WTC11 (cell line): ENCODE measurements at places on chromosomes 5 and 9.

DNA sequence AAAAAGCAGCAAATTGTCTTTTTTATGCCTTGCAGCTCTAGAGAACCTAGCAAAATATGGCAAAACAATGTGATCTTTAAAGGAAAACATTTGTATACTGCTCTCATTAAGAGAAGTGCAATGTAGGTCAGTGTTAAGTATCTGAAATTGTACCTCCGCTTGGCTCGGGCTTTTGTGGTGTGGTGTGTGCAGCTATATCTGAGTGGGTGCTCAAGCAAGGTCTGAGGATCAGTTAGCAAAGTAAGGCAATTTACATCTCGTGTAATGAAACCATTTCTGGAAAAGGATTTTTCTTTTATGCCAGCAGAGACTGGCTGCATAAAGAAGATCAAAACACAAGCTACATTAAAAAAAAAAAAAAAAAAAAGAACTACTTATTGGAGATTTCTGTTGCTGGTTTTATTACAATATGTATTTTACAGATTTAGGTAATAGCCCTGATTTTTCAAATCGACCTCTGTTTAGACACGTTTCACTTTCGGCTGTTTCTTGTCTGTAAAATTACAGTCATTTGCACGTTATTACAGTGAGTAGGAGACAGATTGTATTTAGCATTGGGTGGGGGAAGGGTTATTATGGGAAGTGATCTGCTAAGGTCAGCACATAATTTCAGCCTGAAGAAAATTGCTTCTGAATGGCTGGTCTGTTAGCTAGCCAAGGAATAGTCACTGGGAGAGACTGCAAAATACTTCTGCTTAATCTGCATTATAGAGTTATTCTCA, 7.9 kb upstream of the ZNF608 start:
- peak overlapping the region; percentile 58 for H3K27ac ChIP-seq
- no peaks in the 10 kb centered on the region for H3K27me3 ChIP-seq
- no peak for DNase-seq
- H3K4me3 ChIP-seq, result no peak overlapping the region; the same call in 1 of the 2 replicates
- peaks cover 58% of the 10 kb centered on the region for H3K4me1 ChIP-seq

DNA sequence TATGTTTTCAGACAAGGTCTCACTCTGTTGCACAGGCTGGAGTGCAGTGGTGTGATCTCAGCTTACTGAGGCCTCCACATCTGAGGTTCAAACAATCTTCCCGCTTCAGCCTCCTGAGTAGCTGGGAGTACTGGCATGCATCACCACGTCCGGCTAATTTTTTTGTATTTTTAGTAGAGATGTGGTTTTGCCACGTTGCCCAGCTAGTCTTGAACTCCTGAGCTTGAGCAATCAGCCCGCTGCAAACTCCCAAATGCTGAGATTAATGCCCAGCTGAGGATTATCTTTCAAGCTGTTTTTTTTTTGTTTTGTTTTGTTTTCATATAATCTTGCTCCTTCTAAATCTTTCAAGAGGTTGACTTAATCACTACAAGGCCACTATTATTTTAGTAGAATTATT, 47.3 kb upstream of the SLC28A3 start:
- H3K27ac ChIP-seq, result no peak overlapping the region
- no peak overlapping the region for H3K4me3 ChIP-seq
- H3K4me1 ChIP-seq, result peaks cover 8% of the 10 kb centered on the region
- H3K36me3 ChIP-seq, result no peaks in the 10 kb centered on the region
- DNase-seq, result no peak
- no peaks in the 10 kb centered on the region for H3K27me3 ChIP-seq

DNA sequence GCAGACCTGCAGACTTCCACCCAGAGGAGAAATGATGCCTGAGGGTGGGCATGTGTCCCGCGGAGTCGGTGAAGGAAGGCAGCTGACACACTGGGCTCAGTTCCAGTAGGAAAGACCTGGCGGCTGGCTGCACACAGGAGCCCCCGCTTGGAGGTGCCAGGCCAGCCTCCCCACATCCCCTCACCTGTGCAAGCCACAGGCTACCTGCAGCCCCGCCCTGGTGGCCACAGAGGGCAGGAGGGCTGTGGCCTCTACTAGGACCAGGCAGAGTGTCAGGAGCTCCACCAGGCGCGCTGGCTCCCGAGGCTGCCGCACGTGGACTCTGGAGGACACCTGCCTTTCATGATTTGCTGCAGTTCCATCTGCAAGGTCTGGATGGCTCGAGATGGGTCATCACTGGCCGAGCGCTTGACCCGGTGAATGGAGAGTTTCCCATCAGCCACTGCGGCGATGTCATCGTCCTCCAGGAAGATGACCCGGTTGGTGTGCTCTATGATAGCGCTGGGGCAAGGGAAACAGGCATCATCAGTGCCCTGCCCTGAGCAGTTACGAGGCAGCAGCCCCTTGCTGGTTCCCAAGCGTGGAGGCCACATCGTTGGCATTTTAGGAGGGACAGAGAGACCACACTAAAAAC, 26.7 kb upstream of the MAPK9 start:
- no peak for DNase-seq
- peaks cover 78% of the 10 kb centered on the region for H3K36me3 ChIP-seq
- no peak overlapping the region for H3K4me3 ChIP-seq
- H3K27ac ChIP-seq, result no peak overlapping the region
- peaks cover 27% of the 10 kb centered on the region for H3K4me1 ChIP-seq

GRCh38 chr9:85278769-85279168, 463.0 kb downstream of the AGTPBP1 start:
- DNase-seq, result no peak
- peaks cover 12% of the 10 kb centered on the region for H3K36me3 ChIP-seq
- H3K4me3 ChIP-seq, result no peak overlapping the region
- peaks cover 98% of the 10 kb centered on the region for H3K27me3 ChIP-seq

DNA sequence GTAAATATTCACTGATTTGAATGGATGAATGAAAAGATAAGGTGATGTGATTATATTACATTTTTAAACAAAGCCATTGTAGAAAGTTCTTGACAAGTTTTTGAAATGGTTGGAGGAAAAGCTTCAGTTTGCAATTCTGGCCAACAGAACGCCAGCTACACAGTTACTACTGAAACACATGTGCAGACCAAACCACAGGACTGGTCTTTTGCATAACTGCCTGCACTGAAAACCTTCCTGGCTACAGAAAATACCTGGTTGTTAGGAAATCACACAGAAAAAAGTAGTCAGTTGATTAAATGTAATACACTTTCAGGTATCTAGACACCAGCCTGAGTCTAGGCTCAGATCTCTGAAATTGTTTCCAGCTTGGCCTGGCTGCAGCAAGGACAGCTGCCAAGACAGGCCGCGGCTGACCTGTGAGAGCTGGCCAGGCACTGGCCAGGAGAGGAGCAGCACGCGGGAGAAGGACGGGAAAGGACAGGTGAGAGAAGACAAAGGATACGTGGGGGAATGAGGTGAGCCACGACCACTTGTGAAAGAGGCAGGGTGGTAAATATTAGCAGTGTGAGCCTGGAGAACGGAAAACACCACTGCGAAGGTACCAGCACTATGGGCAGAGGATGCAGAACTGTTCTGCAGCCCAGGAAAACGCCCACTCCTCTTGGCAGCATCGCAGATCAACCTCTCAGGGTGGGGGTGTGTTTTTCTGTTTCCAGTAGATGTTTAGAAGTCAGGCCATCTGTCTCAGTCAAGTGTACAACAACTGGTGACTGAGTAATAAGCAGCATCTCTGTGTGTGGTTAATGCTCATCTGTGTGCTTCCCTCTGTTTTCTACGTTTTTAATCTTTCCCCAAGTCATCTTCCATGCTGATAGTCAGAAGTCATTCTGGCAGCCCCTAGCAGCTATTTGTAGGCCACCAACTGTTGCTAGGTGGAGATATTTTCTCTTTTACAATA, 137.4 kb downstream of the SCAMP1 start:
- no peaks in the 10 kb centered on the region for H3K27me3 ChIP-seq
- H3K4me3 ChIP-seq, result no peak overlapping the region
- no peaks in the 10 kb centered on the region for H3K36me3 ChIP-seq
- peak overlapping the region; percentile 75 for H3K27ac ChIP-seq

DNA sequence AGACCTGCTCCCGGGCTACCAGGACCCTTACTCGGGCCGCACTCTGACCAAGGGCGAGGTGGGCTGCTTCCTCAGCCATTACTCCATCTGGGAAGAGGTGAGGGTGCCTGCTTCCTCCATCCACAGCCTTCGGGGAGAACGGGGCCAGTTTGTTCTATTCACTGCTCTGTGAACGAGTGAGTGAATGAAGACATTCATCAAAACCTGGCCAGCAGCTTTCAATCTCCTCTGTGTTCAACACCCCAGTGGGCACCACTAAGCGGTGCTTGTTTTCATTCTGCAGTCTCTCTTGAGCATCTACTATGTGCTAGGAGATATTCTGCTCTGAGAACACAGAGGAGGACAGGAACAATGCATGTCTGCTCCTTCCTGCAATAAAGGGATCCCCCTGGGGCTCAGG, 10.6 kb downstream of the CERCAM start:
- DNase-seq, result no peak
- no peaks in the 10 kb centered on the region for H3K36me3 ChIP-seq
- no peak overlapping the region for H3K4me3 ChIP-seq
- H3K27ac ChIP-seq, result no peak overlapping the region

GRCh38 chr5:161001604-161002003, 149.6 kb upstream of the ATP10B start:
- no peak for DNase-seq
- H3K36me3 ChIP-seq, result peaks cover 3% of the 10 kb centered on the region
- H3K27me3 ChIP-seq, result no peaks in the 10 kb centered on the region
- no peaks in the 10 kb centered on the region for H3K4me1 ChIP-seq
- no peak overlapping the region for H3K27ac ChIP-seq
- H3K4me3 ChIP-seq, result no peak overlapping the region

GRCh38 chr9:92047500-92047899, 67.7 kb downstream of the SPTLC1 start:
- H3K36me3 ChIP-seq, result peaks cover 47% of the 10 kb centered on the region
- no peaks in the 10 kb centered on the region for H3K27me3 ChIP-seq
- H3K4me1 ChIP-seq, result peaks cover 38% of the 10 kb centered on the region
- H3K27ac ChIP-seq, result no peak overlapping the region

DNA sequence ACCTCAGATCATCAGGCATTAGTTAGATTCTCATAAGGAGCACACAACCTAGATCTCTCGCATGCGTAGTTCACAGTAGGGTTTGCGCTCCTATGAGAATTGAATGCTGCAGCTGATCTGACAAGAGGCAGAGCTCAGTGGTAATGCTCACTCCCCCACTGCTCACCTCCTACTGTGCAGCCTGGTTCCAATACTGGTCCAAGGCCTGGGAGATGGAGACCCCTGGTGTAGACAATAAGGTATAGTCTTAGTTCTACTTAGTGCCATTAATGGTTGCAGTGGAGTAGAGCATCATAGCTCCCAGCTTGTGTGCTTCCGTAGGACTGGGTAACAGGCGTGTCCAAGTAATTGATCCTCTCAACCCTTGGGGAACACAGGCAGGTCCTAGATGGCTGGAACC, 70.4 kb upstream of the ANKRD55 start:
- H3K4me3 ChIP-seq, result no peak overlapping the region
- DNase-seq, result no peak
- no peak overlapping the region for H3K27ac ChIP-seq
- H3K36me3 ChIP-seq, result peaks cover 14% of the 10 kb centered on the region
- no peaks in the 10 kb centered on the region; the same call in 1 of the 2 replicates for H3K27me3 ChIP-seq

DNA sequence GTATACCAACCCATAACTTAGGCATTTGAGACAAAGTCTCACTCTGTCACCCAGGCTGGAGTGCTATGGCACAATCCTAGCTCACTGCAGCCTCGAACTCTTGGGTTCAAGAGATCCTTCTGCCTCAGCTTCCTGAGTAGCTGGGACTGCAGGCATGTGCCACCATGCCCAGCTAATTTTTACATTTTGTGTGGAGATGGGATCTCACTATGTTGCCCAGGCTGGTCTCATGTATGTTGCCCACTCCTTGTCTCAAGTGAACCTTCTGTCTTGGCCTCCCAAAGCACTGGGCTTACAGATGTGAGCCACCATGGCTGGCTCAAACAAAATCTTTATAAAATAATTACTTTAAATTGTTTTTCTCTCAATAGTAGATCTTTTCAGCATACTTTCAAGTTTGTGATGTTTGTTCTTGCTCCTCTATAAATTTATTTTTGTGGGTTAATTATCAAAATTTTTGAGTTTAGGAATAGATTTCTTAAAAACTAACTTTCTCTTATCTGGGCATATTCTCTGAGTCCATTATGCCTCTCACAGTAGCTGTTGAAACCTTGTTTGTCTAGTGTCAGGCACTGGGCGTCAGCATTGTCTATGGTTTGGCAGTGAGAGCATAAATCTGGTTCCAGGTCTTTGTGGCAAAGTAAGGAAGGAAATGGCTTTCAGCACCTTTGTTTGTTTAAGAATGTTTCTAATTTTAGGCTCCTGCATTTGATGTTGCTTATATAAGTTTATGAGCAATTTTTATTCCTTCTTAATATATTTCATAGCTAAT, 38.7 kb downstream of the NLN start:
- H3K36me3 ChIP-seq, result peaks cover 37% of the 10 kb centered on the region
- DNase-seq, result no peak
- no peak overlapping the region for H3K4me3 ChIP-seq
- H3K4me1 ChIP-seq, result no peaks in the 10 kb centered on the region
- H3K27ac ChIP-seq, result no peak overlapping the region
- H3K27me3 ChIP-seq, result no peaks in the 10 kb centered on the region

- no peaks in the 10 kb centered on the region; the same call in 1 of the 2 replicates for H3K4me1 ChIP-seq
- H3K27ac ChIP-seq, result no peak overlapping the region
- no peaks in the 10 kb centered on the region for H3K27me3 ChIP-seq
- DNase-seq, result no peak
Measured at GRCh38 chr5:51691538-51692079, 308.4 kb downstream of the ISL1 start.

- H3K27me3 ChIP-seq, result no peaks in the 10 kb centered on the region
- H3K4me3 ChIP-seq, result no peak overlapping the region
- no peaks in the 10 kb centered on the region for H3K4me1 ChIP-seq
- H3K36me3 ChIP-seq, result peaks cover 62% of the 10 kb centered on the region
- no peak for DNase-seq
- no peak overlapping the region for H3K27ac ChIP-seq
Measured at GRCh38 chr9:100286257-100286656, 66.5 kb downstream of the TEX10 start.

DNA sequence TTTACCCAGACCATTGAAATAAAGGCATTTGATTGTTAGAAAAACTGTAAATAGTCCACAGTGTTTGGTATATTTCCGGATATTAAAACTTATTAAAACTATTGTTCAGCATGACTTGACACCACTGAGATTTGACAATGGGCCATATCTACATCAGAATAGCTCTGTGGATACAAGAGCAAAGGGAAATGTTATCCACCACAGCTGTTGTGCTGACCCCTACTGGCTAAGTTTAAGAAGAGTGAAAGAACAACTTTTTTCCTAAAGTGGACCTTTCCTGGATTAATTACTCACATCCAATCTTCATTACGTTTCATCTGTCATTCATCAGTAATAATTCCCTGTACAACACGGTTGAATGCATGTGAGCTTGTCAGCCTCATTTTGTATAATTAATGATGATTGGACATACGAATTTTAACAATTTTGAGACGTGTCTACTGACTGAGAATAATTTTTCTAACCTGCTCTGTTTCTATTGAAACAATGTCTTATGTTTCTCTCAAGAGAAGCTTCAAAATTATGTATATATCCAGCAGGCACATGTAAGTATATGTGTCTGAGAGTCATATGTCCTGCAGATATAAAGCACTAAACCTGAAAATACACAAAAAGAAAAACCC, 1952.6 kb downstream of the MAT2B start:
- peaks cover 5% of the 10 kb centered on the region; the same call in 1 of the 2 replicates for H3K36me3 ChIP-seq
- peaks cover 20% of the 10 kb centered on the region for H3K4me1 ChIP-seq
- H3K4me3 ChIP-seq, result no peak overlapping the region
- H3K27me3 ChIP-seq, result no peaks in the 10 kb centered on the region
- peak; percentile 19 for DNase-seq
- no peak overlapping the region for H3K27ac ChIP-seq
